Activated CD4-positive, alpha-beta T cell treated with anti-CD3 and anti-CD28 coated beads, Interleukin-2, amount 10 ng/mL, durations not matched to agents 7 days and 5 days (primary cell): ENCODE measurements at places on chromosomes 2 and 18.

- DNase-seq, result no peak
These were observed 4.6 kb downstream of the KCNG2 start for GRCh38 chr18:79802298-79802697.

- DNase-seq, result no peak
These were observed 7.0 kb downstream of the ASIC4 start for GRCh38 chr2:219521066-219521880.

DNA sequence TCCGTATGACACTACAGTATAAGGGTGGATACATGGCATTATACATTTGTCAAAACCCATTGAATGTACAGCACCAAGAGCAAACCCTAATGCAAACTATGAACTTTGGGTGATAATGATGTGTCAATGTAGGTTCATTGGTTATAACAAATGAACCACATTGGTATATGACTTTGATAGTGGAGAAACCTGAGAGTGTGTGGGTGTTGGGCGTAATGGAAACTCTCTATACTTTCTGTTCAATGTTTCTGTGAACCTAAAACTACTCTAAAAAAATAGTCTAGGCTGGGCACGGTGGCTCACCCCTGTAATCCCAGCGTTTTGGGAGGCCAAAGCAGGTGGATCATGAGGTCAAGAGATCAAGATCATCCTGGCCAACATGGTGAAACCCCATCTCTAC, 6.5 kb upstream of the ACTG2 start:
- DNase-seq, result no peak

GRCh38 chr2:65382776-65383357, 49.5 kb downstream of the SPRED2 start:
- peak; percentile 63 for DNase-seq

- DNase-seq, result no peak
These were observed 124.1 kb upstream of the ZBTB14 start for GRCh38 chr18:5419601-5420000.

GRCh38 chr2:135773917-135774316, 32.3 kb downstream of the UBXN4 start:
- DNase-seq, result no peak

GRCh38 chr18:62045316-62045715, 141.5 kb downstream of the PIGN start:
- DNase-seq, result no peak

DNA sequence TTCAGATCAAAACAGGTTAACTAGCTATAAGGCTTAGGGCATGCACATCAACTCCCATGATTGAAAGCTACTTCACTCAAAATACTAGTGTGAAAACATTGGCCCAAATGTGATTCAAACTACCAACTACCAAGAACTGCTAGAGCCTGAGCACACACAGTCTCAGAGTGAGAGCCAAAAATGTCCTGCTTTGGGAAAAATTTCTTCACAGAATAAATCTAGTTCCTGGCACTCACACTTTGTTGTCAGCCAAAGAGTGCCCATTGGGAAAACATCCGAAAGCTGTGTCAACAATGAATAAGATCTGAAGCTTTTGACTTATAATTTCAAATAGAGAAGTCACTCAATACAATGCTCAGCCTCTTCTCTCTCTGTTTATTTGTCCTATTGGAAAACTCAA, 182.7 kb downstream of the LRATD1 start:
- no peak for DNase-seq

DNA sequence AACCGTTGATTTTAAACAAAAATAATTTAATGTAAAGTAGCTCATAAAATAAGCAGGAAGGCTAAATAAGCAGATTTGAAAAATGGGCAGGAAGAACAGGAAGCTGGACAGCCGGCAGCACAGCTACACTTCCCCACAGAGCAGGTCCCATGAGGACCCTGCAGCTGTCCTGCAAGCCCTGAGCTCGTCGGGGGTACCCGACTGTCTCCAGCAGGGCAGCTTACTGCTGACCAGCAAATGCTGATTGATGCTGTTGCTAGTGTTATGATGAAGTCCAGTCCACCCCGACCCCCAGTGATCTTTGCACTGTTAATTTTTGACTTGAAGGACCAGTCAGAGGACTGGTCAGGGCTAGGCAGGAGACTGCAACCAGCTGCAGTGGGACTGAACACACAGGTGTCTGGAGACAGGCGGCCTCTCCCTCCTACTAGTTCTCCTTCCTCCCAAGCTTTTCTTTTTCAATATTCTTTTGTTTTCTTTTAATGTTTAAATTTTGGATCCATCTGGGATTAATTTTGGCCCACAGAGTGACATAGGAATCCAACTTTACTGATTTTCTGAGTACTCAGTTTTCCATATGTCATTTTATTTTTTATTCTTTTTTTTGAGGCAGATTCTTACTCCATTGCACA, 27.7 kb downstream of the POLE4 start:
- no peak for DNase-seq

DNA sequence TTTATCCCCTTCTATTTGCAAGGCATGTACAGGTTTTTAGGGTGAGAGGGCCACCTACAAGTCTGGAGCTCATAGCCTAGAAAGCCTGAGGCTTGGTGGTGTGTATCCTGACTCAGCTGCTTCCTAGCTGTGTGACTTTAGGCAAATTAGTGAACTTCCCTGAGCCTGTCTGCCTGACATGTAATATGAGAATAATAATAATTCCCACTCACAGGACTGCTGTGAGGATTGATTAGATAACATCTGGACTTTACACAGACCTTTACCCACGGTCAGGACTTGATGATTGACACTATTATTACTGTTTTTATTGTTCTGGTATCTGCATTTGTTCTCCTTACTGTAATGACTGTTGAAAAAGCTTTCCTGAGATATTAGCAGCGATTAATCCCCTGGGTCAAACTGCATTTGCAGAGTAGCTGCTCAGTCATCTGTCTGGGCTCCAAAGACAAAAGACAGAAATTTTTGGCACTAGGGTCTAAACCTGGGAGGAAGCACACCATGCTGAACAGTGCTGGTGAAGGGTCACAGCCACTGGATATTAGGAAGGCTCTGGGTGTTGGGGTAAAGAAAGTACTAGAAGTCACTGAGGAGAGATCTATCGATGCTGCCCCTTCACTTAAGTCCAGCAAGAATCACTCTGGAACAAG, 276.5 kb upstream of the FN1 start:
- DNase-seq, result no peak

- no peak for DNase-seq
These were observed 4.0 kb downstream of the PPP3R1 start for GRCh38 chr2:68248361-68248760.

DNA sequence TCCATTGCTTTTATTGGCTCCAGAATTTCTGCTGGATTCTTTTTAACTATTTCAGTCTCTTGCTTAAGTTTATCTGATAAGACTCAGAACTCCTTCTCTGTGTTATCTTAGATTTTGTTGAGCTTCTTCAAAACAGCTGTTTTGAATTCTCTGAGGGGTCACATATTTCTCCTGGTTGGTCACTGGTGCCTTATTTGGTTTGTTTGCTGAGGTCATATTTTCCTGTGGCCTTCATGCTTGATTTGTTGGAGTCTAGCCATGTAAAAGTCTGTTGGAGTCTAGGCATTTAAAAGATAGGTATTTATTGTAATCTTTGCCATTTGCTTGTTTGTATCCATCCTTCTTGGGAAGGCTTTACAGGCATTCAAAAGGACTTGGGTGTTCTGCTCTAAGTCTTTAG, 398.7 kb downstream of the DSEL start:
- DNase-seq, result no peak

DNA sequence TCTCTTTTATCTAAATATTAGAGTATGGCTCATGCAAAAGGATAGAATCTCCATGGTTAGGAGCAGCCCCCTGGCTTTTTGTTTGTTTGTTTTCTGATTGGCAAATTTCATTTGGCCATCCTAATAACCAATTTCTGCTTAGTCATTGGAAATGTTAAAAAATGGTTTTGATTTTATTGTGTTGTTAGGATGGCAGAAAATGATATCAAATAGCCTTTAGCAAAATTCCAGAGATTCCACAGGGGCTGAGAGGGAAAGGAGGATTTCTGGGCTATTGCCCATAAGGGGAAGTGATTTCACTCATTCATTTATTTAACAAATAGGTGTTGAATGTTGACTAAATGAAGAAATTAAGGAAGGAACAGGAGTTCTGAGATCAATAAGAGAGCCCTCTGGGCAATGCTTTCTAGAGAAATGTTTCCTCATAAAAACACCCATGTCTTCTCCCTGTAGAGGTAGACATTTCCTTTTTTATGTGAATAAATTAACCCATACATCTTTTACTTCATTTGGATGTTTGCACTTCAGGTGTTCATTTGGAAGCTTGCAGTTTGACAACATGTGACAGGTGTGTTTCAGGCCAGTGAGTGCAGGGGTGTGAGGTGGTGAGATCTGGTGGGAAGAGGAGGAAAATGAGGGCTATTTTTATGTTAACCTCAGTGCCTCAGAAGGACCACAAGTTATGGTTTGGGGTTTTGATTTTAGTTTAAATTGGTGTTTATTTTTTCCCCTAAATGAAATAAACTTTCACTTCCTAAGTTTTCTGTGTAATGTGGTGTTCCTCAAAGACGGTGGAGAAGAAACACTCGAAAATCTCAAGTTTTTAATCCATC, 61.7 kb upstream of the EPC2 start:
- no peak for DNase-seq

- DNase-seq, result no peak
These were observed 433 bp downstream of the SH3RF3 start for GRCh38 chr2:109129356-109129920.

DNA sequence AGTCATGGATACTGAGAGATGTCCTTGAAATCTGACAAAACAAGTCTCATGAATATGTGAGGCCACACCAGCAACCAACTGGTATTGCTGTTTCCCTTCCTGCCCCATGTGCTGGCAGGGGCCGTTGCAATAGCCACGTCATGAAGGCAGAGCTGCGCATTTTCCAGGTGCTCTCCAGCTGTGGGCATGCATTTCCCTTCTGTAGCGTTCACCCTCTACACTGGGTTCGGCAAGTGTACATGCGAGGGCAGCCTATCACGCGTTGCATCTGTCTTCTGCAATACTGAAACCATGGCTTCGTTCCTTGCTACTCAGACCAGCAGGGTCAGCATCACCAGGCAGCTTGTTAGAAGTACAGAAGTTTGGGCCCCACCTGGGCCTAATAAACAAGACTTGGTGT, 17.4 kb downstream of the ARL4C start:
- DNase-seq, result no peak

- no peak for DNase-seq
These were observed 28.0 kb downstream of the SH2D6 start for GRCh38 chr2:85446296-85447221.

- DNase-seq, result no peak
These were observed 20.5 kb downstream of the LNPK start for GRCh38 chr2:175981551-175981950.

DNA sequence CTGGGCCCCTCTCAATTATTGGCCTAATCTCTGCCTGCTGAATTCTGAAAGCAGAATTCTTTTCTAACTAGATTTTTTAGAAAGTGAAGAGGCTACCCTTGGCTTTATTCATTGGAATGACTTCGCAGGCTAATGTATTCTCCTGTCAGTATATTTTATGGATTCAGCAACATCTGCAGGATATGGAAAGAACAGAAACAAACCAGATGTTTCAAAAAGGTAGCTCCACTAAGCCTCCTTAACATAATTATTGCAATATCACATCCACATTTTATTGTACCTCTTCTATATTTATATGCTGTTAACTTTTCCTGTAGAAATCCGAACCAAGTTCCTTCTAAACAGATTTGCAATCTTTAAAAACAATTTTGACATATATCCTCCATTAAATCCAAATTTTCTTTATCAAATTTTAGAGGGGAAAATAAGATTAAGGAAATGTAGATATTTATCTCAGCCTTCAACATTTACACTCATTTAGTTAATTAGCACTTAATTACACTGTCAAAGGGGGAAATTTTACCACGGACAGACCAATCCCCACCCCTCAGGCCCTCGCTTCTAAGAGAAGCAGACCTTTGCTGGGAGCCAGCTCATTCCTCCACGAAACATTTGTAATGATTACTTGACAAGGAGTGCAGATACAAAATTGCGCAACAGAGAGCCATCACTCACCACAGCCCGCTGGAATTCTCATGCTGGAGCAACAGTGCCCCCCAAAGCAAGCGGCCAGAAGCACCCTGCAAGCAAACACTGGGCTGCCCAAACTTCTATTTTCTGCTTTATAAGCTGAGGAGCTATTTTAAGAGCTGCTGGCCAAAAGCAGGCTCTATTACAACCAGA, 253.4 kb downstream of the ETAA1 start:
- DNase-seq, result no peak

DNA sequence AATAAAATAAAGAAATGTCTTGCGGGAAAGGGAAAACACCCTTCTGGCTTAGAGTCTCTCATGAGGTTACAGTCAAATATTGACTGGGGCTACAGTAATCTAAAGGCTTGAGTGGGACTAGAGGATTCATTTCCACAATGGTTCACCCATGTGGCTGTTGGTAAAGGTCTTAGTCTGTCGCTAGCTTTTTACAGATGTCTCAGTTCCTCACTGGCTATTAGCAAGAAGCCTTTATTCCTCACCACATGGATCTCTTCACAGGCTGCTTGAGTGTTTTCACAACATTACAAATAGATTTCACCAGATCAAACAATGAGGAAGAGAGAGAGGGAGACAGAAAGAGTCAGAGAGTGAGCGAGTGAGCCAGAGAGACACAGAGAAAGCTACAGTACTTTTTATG, 8.3 kb upstream of the ZC3H15 start:
- DNase-seq, result no peak

GRCh38 chr2:162243294-162243693, at the start of gene FAP:
TSS of gene FAP (minus strand) at chr2:162243445. CDS start at chr2:162243327, 118 bp downstream.
- no peak for DNase-seq

- DNase-seq, result no peak
These were observed 102.3 kb downstream of the OSR1 start for GRCh38 chr2:19256121-19256601.

DNA sequence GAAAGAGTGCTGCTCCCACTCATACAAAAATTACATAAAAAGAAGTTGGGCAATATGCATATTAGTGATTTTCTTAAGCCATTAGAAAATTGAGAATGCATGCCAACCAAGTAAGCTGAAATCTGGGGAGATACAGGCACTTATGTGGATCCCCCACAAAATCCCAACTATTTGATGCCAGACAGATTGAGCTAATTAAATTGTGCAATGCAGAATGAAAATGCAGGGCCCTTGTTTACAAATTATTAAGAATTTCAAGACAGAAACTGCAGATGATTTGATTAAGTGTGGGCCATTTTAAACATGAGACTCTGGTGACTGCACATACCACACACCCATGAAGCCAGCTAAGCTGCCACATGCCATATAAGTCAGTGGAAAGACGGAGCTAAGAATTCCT, 554.5 kb downstream of the CBLN2 start:
- no peak for DNase-seq
